HepG2 (cell line): ENCODE measurements at places on chromosomes 11 and 22. TPM values are rescaled to one million over a fixed set of nuclear protein-coding genes. Genes with fewer than 3 reads are reported as not detected.

CSF2RB gene
- polyA plus RNA-seq, result not detected in 2 replicates

SCARF2 gene
- polyA plus RNA-seq, result 6.2 and 6.9 TPM in 2 replicates

GLYATL2 gene
- polyA plus RNA-seq, result not detected in 2 replicates

WNT11 gene
- polyA plus RNA-seq, result 0.34 and 0.42 TPM in 2 replicates

SLCO2B1 gene
- 19.8 and 29.6 TPM in 2 replicates for polyA plus RNA-seq

CDC45 gene
- polyA plus RNA-seq, result 11.0 and 14.4 TPM in 2 replicates

APOC3 gene
- 687 and 1,005 TPM in 2 replicates for polyA plus RNA-seq

HOATZ gene
- not detected in 2 replicates for polyA plus RNA-seq

CLCF1 gene
- 0.78 and 0.80 TPM in 2 replicates for polyA plus RNA-seq

PLAAT3 gene
- polyA plus RNA-seq, result 16.4 and 17.2 TPM in 2 replicates
